ENCODE measurements at places on chromosomes 7 and 10. TPM values are rescaled to one million over a fixed set of nuclear protein-coding genes. Genes with fewer than 3 reads are reported as not detected.

- H3K27me3 ChIP-seq = no peaks in the 10 kb centered on the region
- H3K27ac ChIP-seq = no peak overlapping the region
- peak overlapping the region; percentile 44 for H3K4me3 ChIP-seq
- DNase-seq = no peak
- H3K4me1 ChIP-seq = peaks cover 5% of the 10 kb centered on the region
Observed at GRCh38 chr7:142739923-142740492, 9.3 kb upstream of the PRSS1 start.

DNA sequence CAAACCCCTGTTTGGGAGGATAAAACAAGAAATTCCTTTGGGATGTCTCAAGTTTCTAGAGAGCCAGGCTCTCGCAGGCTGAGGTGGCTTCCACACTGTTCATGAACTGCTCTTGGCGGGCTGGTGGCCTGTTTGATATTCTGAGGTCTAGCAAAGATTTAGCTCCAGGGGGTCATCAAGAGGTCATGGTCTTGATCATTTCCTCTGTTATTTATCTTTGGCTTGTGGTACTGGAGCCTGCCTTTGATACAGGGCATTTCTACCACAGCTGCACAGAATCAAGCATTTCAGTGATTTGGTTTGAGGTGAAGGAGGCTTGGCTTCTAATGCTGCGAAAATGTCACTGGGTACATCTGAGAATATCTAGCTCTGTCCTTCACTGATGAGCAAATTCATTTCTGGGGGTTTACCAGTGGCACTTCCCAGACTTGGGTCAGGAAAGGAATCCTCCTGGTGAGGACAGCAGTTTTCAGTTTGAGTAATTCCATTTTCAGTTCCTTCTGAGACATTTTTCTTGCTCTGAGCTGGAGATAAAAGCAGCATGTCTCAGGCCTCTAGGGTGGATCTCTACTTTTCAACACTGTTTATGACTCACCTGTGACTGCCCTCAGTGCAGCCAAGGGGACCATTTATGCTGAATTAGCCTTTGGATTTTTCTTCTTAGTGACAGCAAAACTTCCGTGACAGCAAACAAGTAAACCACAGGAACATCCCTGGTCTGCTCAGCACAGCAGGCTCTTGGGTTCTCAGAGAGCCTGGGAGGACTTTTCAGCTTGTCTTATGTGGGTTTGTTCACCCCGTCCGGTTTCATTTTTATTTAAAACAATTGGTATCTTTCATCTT is 312.0 kb downstream of the RNLS start:
- peak overlapping the region; percentile 69 for H3K27ac ChIP-seq
- H3K27me3 ChIP-seq = peaks cover 21% of the 10 kb centered on the region
- H3K4me3 ChIP-seq = peak overlapping the region; percentile 31
- H3K4me1 ChIP-seq = peaks cover 31% of the 10 kb centered on the region

SPAM1 gene
- total RNA-seq = not detected

LRCH4 gene
- 239 TPM for total RNA-seq

- H3K27me3 ChIP-seq = no peaks in the 10 kb centered on the region
- no peak overlapping the region for H3K27ac ChIP-seq
- peaks cover 9% of the 10 kb centered on the region for H3K36me3 ChIP-seq
Observed at GRCh38 chr7:771234-772004, 44.3 kb upstream of the PRKAR1B start.
